T-helper 1 cell (primary cell): ENCODE measurements at places on chromosomes 1 and 21.
A peak's percentile ranks its signal among the peaks of the same experiment; 100 is the strongest.

DNA sequence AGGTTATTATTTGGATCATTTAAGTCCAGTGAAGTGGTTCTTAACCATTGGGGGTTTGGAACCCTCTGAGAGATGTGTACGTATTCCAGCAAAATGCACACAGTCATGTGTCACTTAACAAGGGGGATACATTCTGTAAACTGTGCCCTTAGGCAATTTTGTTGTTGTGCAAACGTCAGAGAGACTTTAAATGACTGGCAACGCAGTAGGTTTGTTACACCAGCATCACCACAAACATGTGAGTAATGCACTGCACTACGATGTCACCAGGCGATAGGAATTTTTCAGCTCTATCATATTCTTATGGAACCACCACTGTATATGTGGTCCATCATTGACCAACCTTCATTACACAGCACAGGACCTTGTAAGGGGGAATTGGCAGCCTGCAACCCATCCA is 11.9 kb downstream of the AHCYL1 start:
- no peak for DNase-seq

GRCh38 chr1:15724949-15725880 is 10.8 kb upstream of the SLC25A34 start:
- no peak for DNase-seq

DNA sequence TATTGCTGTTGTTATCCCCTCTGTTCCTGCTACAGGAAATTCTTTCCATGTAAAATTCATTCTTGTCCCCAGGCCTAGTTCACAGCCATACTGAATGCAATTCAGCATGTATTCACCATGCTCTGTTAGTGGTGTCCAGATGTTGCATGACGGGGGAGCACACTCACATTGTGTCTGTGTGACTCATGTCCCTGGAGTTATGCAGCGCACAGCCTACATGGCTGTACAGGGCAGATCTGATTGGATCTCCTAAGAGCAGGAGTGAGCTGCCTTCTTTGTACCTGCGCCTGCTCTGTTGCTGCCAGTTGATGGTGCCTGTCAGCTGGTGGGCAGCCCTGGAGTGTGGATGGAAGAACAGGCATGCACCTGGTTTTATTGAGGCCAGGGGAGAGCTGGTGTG is 17.6 kb downstream of the HTR6 start:
- DNase-seq: no peak

DNA sequence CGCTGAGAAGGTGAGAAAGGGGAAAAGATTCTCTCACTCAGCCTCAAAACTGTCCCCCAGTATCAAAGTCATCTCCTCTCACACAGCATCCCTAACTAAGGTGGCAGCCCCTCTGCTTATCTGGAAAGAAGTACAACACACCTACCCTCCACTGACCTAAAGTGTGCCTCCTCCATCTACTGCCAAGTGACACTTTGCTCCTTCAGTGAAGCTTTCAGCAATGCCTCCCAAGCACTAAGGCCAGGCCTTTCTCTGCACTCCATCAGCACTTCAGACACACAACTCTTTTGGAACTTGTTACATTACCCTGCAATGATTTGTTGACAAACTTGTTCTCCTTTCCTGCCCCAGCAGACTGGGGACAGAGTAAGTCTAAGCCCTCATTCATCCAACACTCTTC is 1.4 kb downstream of the SH3BP5L start:
- no peak for DNase-seq

DNA sequence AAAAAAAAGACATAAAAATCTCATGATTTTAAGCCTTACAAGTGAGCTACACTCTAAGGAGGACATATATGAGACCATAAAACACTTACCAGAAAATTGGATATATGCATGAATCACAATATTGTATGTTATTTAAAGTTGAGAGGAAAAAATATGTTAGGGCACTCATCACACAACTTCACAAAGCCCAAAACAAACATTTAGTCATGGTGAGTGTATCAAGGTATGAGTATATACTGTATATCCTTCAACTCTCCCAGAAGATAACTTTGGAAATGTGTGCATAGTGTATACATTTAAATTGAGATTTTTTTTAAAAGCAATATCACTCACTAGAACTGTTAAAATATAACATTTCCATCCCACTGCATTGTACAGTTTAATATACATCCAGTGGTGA is 259.3 kb downstream of the SRGAP2C start:
- DNase-seq: no peak

GRCh38 chr1:110047463-110047862 is 13.0 kb downstream of the STRIP1 start:
- no peak for DNase-seq

DNA sequence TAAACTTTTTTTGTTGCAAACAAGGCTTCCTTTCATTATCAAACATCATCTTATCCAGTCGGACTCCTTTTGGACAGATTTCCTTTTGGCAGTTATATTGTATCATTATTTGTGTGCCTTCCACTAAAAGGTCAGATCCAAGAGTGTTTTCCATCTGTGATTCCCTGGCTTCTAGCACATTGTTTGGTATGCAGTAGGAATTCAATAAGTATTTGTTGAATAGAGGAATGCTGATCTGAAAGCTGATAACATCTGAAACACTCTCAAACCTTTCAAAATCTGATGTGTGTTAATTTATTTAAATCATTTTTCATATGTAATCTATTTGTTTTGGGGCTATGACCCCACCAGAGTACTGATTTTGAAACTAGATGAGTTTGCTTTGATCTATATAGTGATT is 39.0 kb downstream of the NDC1 start:
- no peak for DNase-seq

GRCh38 chr21:36065497-36066036 is 4.3 kb upstream of the CBR1 start:
- DNase-seq: peak; percentile 59

DNA sequence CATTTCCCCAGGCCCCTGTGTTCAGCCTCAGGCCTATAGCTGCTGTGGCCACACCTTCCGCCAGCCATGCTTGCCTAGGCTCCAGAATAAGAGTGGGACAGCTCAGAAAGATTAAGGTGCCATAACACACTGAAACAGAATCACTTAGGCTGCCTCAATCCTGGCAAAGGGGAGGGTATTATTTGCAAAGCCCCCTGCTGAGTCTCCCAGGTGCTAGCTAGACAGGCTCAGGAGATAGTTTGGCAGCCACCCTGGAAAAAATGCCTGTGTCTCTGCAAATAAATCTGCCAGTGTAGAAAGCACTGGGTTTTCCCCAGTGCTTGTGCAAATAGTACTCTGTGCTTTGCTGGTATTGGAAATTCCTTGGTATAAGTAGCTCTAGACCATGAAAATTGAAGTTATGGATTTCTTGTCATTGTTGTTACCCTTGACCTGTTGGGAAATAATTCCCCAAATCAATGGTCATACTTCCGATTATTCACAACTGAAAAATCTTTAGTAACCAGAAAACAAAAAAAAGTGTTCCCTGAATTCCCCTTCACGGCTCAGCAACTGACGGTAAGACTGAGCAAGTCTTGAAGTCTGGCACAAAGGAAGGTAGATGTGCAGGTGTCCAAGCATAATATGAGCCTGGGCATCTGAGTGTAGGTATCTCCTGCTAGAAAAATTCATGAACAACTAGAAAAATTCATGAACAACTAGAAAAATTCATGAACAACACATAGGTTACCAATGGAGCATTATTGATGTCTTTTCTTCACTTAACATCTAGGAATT is 56.9 kb downstream of the PROX1 start:
- no peak for DNase-seq

DNA sequence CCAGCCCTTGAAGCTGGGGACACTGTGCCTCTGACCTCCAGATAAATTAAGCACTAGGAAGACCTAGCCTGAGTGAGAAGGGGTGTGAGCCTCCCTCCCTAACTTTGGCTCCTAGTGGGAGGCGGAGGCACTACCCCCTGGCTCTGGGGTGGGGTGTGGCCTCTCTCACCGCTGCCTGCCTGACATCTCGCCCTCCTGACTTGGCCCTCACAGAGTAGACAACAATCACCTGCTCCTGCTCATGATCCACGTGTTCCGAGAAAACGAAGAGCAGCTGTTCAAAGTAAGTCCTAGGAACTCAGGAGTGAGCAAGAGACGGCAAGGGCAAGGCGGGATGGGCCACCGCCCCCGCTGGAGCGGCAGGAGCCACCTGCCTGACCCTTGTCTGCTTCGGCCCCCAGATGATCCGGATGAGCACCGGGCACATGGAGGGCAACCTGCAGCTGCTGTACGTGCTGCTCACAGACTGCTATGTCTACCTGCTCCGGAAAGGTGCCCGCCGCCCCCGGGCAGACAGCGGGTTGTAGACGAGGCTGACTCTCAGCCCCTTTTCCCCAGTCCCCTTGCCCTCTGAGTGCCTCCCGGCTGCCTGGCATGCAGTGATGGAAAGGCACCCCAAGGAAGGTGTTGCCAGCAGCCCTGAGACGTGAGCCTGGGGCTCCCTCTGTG is 8.1 kb upstream of the SLC25A34 start:
- no peak for DNase-seq

GRCh38 chr1:45686015-45686287 is 382 bp downstream of the GPBP1L1 start:
- DNase-seq: peak; percentile 59

- DNase-seq: no peak
Measured at GRCh38 chr21:28387220-28387619, 605.5 kb downstream of the LTN1 start.

GRCh38 chr21:36478941-36479340 is 981 bp downstream of the CLDN14 start:
- DNase-seq: no peak

DNA sequence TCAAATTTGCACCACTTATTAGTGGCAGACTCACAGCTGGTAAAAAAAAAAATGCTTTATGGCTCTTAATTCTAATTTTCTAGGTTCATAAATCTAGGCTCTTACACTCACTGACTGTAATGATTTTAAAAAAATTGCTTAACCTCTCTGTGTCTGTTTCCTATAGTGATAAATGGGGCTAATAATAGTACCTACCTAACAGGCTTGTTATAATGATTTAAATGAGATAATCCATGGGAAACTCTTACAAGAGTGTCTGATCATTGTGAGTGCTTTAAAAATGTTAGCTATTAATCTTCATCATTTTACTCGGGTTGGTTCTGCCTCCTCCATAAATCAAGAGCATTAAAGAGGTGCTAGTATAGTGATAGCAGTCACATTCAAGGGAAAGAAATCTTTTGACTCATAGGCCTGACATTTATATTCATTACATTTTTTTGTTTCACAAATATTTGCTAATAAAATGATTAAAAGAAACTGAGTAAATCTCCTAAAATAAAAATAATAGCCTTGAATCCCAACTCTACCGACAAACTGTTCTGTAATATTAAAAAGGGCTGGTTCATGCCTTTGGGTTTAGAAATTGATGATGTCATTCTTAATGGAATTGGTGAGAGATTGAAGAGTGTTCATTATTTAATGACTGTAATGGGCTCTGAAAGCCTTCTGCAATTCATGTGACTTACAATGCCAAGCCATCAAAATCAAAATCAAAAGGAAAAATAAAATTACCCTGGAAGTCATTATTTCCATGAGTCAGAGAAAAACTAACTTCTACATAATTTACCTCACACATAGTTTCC is 93.9 kb upstream of the PALMD start:
- DNase-seq: no peak

- DNase-seq: no peak
Measured at GRCh38 chr1:26733982-26734381, 38.2 kb downstream of the ARID1A start.

DNA sequence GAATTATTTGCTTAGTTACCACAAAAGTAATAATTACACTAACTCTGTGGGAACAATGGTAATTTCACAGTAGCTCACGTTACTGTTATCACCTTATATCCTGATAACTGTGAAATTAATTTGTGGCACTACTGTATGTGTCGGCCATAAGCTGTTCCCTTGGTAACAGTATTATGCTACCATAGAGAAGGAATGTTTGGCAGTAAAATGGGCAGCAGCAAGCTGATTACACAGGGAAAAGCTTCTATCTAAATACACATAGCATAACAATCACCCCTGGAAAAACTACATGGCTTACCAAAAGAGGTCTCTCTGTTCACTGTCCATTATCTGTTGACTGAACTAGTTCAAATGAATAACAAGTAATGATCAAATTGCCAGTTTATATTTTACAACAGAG is 124.1 kb downstream of the DPYD start:
- DNase-seq: no peak

GRCh38 chr1:151347523-151348246 is 633 bp upstream of the RFX5 start:
- no peak for DNase-seq

- no peak for DNase-seq
Measured at GRCh38 chr1:89962024-89962741, 32.7 kb upstream of the ZNF326 start.

GRCh38 chr1:235181561-235182245 is 20.7 kb upstream of the RBM34 start:
- DNase-seq: no peak

GRCh38 chr1:38587766-38588165 is 271.8 kb downstream of the RRAGC start:
- DNase-seq: no peak

DNA sequence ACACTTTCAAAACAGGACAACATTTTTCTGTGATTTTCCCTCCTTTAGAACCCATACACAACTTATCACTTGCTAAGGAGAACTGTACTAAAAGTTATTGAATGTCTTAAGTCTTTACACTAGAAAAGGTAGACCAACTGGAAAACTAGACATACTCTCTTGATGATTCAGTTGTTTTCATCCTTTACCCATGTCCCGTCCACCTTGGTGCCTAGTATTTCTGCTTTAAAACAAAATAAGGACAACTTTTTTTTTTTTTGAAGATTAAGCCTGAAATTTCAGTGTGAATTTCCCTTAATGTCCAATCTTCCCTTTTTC is 4.5 kb downstream of the CDKN2C start:
- DNase-seq: no peak

- DNase-seq: no peak
Measured at GRCh38 chr1:70504821-70505193, 93.7 kb downstream of the CTH start.

DNA sequence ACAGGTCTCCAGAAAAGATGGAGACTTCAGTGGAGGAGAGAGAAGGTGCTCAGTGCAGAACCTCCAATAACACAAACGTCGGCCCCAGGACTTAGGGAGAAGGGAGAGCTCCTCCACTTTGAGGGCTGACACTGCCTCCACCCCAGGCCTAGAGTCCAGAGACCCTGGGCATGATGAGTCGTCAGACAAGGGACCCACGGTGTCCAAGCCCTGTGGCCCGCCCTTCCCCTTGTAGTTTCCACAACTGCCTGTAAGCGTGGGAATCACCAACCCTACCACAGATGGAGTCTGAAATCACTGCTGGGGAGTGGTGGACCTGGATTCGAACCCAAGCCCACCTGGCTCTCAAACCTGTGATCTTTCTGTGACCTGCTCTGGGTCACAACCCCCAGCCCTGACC is 281.1 kb downstream of the NPHP4 start:
- no peak for DNase-seq

- no peak for DNase-seq
Measured at GRCh38 chr1:90396917-90397316, 320.2 kb downstream of the BARHL2 start.

- no peak for DNase-seq
Measured at GRCh38 chr21:35145626-35146233, 96.6 kb upstream of the RUNX1 start.

- DNase-seq: no peak
Measured at GRCh38 chr1:235783148-235783776, 83.4 kb downstream of the LYST start.

- DNase-seq: no peak
Measured at GRCh38 chr1:116492358-116492811, 78.4 kb downstream of the CD58 start.
